Adrenal gland (tissue), 19 donors: ENCODE measurements at places on chromosomes 7 and 10.

DNA sequence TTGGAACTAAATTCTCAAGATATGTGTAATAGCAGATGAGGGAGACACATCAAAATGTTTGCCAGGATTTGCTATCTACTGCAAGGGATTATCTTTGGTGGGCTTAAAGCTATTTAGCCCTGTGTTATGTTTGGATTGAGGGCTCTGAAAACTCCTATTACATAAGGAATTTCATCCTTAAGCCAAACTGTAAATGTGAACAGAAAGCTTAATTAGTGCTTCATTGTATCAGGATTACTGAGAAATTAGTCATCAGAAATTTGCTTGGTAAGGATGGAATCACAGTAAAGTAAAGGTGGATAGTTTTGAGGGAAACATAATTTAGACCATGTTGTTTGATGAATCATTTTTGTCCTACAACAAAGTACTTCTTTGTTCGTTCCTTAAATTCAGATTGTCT lies 8.3 kb downstream of the ANKRD7 start:
- no peak for DNase-seq

- no peak for DNase-seq
Observed at GRCh38 chr7:124893140-124893827, 36.3 kb downstream of the POT1 start.

GRCh38 chr7:3867863-3868262 lies 566.8 kb downstream of the SDK1 start:
- no peak for DNase-seq

GRCh38 chr10:93656155-93656554 lies 43.8 kb downstream of the PDE6C start:
- DNase-seq, result no peak

GRCh38 chr7:151637781-151638261 lies 118.1 kb upstream of the RHEB start:
- DNase-seq, result peak; percentile 24

DNA sequence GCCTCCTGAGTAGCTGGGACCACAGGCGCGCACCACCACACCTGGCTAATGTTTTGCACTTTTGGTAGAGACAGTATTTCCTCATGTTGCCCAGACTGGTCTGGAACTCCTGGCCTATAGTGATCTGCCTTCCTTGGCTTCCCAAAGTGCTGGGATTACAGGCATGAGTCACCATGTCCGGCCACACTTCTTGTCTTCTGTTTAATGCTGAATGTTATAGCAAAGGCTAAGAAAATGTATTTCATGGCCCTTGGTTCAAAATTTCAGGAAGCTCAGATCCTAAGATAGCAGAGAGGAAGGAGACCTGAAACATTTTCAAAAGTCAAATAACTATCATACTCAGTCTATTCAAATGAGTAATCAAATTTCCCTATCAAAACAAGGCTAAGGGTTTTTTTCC lies 229.6 kb downstream of the BAMBI start:
- DNase-seq, result no peak

DNA sequence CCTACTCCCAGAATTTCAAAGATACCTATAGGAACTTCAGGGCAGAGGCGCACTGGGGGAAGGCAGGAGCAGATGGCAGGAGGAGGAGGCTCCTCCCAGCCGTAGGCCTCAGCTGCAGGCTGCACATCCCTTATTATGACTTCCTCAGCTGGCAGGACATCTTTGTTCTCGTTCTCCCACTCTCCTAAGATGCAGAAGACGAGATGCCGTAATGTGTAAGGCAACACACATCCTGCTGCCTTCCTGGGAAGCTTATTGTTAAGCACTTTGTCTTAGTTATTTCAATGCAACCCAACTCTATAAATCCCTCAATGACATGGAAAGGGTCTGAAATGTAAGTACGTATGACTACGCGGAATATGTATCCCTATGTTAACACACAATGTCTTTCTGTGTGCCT lies 599.8 kb upstream of the MGMT start:
- no peak for DNase-seq
